ENCODE measurements at places on chromosomes 2 and 18. TPM values are rescaled to one million over a fixed set of nuclear protein-coding genes. Genes with fewer than 3 reads are reported as not detected.

SPDYA gene
- total RNA-seq: 1.7 TPM

GCG gene
- not detected for total RNA-seq

CFAP65 gene
- not detected for total RNA-seq

TNS1 gene
- total RNA-seq: not detected

CD28 gene
- total RNA-seq: not detected

ANKRD30B gene
- not detected for total RNA-seq

DUSP2 gene
- total RNA-seq: 44.4 TPM

SERPINB12 gene
- total RNA-seq: not detected

ZBTB7C gene
- total RNA-seq: not detected

All from G401 (cell line).